ENCODE measurements at places on chromosomes 4 and X.

- peak; percentile 40 for DNase-seq
These were observed 615 bp downstream of the NEXMIF start for GRCh38 chrX:74924449-74925224.

- DNase-seq = no peak
These were observed 201.4 kb downstream of the CCNG2 start for GRCh38 chr4:77358315-77358928.

DNA sequence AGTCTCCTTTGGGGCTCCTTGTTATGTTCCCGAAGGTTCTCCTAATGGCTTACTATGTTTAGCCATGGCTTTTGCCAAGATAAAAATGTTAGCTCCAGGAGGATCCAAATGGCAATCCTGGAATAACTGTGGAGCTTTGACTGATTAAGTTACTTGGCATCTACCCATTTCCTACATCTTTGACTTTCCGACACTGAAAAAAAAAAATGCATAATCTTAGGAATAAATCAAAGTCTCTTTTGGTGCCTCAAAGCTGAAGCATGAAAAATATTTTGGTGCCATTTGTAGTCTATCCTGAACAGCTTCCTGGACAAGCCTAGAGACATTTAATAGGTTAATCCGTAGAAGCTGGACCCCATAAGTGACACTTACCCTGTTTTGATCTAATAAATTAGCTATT is 191.7 kb downstream of the PALLD start:
- DNase-seq = no peak

DNA sequence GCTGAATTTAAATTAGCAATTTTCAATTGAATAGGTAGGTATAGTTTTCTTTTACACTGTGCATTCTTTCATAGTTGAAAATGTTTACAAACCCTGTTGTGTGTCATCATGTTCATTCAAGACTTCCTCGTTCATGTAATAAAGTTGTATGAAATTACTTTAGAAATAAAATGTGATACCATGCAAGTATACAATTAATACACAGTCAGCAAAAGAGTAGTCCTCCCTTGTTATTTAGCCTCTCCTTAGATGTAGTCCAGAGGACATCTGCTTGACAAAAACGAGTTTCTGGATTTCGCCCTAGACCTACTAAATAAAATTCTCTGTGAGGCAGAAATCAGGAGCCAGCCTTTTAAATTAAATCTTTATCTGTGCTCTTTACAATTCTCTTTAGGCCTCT is 231.6 kb downstream of the CXXC4 start:
- no peak for DNase-seq

DNA sequence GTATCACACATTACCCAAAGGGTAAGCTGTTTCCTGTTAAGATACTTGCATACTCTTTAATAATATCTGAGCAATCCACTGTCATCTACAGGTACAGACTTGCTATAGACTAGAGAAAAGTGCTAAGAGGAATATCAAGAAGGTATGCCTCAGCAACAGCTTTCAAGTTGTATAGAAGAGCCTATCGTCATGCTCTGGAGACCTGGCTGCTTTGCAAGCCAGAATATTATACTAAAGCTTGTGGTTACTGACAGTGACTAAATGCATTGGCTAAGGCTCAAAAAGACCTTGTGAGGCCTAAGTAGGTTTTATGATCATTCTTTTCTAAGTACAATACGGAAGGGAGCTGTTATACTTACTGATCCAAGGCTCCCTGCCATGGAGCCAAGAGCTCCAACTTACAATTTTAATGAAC is 11.3 kb downstream of the LAMP2 start:
- no peak for DNase-seq

DNA sequence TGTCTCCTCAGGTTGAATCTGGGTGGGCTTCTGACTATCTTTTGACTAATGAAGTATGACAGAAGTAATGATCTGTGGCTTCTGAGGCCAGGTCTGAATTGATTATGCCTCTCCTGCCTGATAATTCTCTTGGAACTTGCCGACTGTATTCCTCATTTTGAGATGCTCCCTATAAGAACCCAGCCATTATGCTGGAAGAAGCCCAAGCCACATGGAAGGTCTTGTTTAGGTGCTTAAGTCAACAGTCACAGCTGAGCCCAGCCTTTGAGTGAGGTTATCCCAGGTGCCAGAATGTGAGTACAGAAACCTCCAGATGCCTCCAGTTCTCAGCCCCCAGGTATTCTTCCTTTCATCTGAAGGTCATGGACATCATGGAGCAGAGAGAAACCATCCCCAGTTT is 456.6 kb downstream of the IL15 start:
- no peak for DNase-seq

DNA sequence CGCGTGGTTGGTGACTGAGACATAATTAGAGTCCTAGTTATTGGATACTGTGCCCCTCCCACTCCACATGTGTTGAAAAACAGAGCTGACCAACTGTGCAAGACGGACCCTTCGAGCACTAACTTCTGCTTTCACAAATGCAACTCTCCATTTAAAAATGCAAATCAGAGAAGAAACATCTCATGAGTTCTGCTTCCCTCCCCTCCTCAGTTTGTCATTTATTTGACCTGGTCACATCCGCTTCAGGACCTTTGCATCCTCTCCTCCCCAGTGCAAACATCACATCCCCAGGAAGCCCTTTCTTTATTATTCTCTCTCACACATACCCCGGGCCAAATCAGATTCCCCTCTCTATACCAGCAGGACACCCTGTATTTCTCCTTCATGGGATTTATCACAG is 38.1 kb upstream of the NOCT start:
- DNase-seq = no peak

All from NCI-H510A (cell line).